ENCODE measurements at places on chromosomes 11 and 22.
A peak's percentile ranks its signal among the peaks of the same experiment; 100 is the strongest.

DNA sequence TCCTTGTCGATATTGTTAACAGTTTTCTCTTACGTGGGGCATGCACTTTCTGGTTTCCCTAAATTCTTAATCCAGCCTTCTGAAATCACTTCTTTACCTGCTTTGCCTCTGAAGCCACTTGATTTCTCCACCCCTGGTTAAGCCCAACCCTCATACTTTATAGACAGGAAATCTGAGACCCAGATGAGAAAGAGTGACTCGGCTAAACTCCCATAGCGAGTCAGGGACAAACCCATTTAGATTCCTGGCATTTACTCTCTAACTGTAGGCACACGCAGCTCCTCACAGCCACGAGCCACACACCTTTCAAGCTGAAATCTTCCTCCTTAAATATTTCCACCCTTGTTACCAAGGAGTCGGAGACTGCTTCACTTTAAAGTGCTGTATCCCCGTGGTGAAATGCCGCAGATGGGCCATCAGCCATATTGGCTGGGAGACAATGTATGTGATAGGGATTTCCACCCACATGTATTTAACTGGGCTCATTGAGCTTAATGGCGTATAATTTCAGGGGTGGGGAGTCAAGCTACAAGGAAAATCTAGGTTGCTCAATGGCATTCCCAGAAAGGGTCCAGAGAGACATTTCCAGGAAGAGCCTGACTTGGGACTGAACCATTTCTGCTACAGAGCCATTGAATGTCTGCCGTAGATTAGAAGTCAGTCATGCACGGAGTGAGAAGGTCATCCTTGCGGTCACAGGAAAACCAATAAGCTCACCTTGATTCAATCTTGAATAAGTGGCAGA lies 49.9 kb upstream of the GRK3 start:
- DNase-seq, result peak; percentile 38

DNA sequence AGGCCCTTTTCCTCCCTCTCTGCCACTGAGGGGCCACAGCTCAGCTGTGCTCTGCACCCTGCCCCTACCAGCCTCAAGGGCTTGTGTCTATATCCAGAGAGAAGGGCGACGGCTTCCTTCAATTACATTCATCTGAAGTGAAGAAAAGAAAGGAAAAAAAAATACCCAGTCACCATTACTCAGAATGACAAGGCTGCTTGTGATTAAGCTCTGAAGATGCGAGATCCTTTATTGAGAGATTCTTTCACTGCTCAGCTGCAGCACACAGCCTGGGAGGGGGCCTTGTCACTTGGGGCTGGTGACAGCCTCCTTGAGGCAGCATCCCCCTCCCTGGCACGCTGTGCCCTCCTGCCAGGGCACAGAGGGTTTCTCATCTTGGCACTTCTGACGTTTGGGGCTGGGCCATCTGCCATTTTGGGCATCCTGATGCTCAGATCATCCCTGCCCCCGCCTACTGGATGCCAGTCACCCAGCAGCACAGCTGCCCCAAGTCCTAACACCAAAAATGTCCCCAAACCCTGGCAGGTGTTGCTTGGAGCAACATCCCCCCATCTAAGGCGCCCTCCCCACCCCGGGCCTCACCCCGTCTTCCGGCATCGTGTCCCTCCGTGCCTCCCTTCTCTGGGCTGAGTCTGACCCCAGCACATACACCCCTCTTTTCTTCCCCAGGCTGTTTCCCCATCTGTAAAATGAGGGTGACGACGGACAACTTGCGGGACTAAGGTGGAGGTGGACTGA lies 1394.7 kb downstream of the BRD1 start:
- DNase-seq, result no peak

- DNase-seq, result peak; percentile 70
Observed at GRCh38 chr22:20141186-20142077, 9.4 kb downstream of the CCDC188 start.

DNA sequence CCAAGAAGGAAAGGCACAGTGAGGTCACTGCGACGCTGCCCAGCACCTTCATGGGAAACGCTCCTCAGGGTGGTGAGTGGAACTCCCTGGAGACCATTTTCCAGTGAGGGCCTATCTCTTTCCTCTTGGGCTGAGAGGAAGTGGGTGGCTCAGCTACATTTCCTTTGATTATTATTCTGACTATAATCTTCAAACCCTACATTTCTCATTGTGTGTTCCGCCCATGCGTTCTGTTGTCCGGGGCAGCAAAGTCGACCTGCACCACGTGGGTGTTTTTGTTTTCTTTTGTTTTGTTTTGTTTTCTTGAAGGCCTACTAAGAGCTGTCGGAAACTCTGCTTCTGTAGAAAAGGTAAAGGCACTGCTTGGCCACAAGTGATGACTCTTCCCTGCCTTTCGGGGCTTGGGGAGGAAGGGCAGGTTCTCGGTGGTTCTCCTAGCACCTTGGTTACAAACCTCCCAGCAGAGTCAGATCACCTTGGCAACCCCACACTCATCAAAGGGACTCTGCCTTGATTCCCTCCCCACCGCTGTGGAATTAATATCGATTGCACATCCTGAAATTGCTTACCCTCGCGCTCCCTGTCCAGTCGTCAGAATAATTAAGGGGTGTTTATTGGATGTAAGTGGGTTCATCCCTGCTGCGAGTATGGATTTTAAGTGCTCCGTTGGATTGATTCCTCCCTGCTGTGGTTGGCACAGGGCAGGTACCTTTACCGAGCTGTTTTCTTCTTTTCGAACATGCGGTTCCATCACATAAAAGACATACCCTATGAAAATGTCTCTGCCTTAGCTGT lies 7.3 kb downstream of the PARVB start:
- DNase-seq, result no peak

DNA sequence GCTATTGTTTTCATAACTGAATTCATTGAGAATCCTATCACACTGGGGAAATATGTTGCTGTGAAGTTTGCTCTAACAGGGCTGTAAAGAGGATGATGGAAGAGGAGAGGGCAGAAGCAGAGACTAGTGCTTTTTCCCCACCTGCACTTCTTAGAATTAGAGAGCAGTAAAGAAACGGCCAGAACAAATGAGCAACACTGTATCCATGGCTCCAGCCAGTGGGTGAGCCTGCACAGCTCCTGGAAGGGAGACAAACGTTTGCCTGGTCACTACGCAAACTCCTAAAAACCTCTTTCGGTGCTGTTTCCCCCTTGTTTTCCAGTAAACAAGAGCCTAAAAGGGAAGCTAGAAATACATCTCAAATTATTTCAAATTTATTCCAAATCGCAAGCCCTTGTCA lies 22.2 kb upstream of the OR10D3 start:
- no peak for DNase-seq

- no peak for DNase-seq
Observed at GRCh38 chr22:41435560-41435959, 11.0 kb downstream of the TOB2 start.

Measured in M059J (cell line).